ENCODE measurements at places on chromosomes 16 and 17.
A peak's percentile ranks its signal among the peaks of the same experiment; 100 is the strongest.

DNA sequence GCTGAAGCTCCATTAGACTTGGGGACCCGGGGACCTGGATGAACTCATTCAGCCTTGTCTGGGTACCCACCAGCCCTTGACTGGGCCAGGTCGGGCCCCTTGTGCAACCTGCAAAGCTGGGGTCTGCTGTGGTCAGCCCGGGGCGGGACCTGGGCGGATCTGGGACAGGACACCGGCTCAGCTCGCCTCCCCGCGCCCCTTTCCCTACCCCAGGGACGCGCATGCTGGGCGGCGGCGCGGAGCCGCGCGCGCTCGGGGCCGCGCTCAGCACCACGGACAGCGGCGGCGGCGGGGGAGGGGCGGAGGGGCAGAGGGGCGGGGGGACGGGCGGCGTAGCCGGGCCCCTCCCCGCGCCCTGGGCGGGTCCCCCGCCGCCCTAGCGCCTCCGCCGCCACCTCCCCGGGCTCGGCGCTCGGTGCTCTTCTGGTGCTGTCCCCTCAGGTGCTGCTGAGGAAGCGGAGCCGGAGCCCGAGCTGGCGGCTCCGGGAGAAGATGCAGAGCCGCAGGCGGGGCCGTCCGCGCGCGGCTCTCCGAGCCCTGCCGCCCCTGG is 7.4 kb downstream of the ACD start:
- DNase-seq, result no peak

DNA sequence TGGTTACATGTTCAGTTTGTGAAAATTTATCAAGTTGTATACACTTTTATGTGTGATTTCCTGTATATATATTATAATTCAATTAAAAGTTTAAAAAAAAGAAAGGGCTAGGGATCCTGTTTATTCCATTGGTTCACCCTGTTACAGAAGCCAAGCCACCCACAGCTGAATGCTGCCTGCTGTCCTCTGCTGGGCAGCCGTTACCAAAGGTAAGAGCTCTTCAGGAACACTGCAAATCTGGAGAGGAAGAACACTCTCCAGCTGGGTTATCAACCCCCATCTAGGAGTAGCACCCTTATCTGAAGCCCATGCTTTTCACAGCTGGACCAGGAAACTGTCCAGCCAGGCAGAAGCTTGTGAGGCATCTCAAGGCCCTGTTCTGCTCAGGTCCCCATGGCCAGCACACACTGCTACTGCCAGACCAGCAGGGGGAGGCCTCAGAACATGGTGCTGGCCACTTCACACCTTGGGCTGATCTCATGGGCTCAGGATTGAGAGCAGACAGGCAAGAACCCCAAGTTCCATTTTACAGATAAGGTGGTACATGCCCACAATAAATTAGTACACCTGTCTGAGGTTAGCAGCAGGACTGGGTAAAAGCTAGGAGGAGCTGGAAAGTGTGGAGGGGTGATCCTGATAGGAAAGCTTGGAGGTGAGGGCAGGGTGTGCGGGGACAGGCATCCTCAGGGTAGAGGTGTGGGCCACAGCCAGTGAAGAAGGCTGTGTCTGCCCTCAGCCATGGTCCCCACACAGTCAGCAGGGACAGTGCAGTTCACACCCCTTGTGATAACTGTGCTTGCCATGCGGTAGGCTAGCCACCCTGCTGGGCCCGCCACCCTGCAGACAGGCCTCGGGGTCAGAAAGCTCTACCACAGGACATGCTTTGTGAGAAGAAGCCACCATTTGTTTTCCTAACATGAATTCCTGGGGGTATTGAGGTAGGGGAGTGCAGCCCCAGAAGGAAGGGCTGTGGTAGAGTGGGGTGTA is 54.3 kb upstream of the SREBF1 start:
- DNase-seq, result peak; percentile 32

- DNase-seq, result no peak
These were observed 46.8 kb upstream of the DNAH9 start for GRCh38 chr17:11551442-11551841.

GRCh38 chr17:59387351-59388068 is 56.1 kb downstream of the YPEL2 start:
- DNase-seq, result no peak

DNA sequence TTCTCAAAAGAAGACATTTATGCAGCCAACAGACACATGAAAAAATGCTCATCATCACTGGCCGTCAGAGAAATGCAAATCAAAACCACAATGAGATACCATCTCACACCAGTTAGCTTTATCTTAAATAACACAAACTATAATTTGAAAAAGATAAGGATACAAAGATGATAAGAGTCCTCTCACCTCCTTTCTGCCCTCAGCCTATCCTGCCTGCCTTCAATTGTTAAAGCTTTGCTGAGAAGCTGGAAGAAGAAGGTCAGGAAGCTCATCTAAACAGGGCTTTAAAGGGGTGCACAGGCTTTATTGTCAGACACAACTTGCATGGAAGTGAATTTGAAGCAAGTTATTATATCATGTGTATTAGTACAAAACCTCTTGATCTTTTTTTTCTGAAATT is 676.3 kb upstream of the GOT2 start:
- DNase-seq, result no peak

GRCh38 chr17:73013816-73014663 is 78.4 kb downstream of the SLC39A11 start:
- no peak for DNase-seq

- DNase-seq, result peak; percentile 39
These were observed 2.0 kb upstream of the YPEL2 start for GRCh38 chr17:59329176-59330052.

- no peak for DNase-seq
These were observed 8.6 kb downstream of the C16orf90 start for GRCh38 chr16:3486506-3487215.

DNA sequence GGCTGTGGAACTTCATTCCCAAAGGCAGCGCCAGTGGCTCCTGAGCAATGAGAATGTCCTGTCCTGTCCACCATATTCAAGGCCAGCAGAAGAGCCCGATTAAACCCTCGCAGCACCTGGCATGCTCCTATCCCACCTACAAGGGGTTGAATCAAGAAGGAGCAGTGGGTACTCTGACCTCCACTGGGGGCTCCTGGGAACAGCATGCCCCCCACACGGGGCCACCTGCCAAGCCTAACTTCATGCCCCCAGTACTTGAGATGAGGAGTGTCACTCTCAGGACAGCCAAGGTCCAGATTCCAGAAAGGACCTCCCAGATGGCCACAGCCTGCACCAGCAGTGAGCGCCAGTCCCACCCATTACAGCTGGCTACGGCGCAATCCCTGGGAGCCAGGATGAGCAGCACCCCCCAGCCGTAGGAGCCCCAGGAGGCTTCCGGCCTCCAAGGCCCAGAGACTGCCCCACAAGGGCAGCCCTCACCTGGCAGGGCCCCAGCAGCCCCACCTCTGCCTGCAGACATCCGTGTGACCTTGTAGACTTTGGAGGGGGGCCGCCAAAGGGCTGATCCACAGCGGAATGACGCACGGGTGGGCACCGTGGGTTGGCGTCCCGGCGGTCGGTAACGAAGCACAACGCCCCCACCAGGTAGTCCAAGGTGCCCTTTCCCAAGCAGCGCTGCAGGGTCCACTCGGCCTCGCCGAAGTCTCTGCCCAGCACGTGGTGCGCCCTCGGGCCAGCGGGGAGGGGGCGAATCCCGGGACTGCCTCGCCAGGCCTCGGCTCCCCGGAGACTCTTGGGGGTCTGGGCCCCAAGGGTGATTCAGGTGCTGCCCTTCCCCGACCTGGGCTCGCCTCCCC is 1.0 kb upstream of the MPDU1 start:
- DNase-seq, result no peak

DNA sequence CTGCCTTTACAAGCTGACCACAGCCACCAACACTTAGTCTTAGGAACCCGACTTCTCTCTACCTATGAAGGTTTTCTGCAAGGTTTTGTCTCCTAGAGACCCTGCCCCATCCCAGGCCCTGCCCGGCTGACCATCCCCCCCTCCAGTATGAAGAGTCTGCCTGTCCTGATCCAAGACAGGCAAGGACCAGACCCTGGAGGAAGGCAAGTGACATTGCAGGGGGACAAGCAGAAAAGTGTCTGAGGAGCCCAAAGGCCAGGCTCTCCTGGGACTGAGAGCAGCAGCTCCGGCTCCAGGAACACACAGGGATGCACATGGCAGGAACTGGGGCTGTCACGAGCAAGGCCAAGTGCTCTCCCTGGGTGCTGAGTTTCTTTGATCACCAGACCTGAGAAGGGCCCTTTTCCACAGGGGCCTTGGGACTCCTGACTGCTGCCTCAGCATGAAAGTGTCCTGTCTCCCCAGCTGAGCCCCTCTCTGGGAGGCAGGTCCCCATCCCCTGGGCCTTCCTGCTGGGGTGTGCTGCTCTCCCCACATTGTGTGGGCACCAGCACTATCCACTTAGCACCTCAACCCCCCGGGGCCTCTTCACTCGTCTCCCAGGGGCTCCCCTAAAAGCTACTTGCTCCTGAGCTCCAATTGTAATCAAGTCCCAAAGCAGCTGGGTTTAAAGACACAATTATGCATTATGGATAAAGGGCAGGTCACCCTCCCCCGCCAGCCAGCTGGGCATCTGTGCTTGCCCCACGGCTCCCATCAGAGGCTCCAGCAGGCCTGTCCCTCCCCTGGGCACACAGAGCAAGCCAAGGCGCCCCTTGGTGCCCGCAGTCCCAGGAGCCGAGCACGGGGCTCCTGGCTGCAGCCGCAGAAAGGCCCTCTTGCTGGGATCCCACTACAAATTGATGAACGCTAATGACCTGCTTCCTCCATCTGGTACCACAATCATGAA is 11.6 kb upstream of the CACNG4 start:
- DNase-seq, result no peak

- DNase-seq, result no peak
These were observed 52.2 kb downstream of the TUBD1 start for GRCh38 chr17:59840329-59841090.

GRCh38 chr17:5027916-5028315 is 7.3 kb downstream of the SLC52A1 start:
- DNase-seq, result no peak

GRCh38 chr16:67843343-67843765 is 1.2 kb downstream of the THAP11 start:
- no peak for DNase-seq

DNA sequence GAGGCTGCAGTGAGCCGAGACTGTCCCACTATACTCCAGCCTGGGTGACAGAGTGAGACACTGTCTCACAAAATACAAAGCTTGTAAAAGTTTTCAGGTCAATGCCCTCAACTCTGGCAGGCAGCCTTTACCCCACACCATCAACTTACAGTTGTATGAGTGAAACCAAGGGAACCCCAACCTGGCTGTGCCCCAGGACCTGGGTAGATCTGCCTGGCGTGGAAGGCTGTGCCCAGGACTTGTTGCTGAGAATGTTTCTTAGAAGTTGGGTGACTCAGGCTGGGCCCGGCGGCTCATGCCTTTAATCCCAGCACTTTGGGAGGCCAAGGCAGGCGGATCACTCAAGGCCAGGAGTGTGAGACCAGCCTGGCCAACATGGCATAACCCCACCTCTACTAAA is 7.8 kb downstream of the CES3 start:
- no peak for DNase-seq

DNA sequence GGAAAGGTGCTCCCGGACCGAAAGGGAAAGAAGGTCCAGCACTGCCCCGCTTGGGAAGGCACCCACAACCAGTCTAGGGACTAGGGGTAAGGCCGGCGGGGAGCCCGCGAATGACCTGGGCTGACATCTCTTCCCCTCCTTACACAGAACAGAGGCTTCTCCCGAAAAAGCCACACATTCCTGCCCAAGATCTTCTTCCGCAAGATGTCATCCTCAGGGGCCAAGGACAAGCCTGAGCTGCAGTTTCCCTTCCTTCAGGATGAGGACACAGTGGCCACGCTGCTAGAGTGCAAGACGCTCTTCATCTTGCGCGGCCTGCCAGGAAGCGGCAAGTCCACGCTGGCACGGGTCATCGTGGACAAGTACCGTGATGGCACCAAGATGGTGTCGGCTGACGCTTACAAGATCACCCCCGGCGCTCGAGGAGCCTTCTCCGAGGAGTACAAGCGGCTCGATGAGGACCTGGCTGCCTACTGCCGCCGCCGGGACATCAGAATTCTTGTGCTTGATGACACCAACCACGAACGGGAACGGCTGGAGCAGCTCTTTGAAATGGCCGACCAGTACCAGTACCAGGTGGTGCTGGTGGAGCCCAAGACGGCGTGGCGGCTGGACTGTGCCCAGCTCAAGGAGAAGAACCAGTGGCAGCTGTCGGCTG is 1.5 kb downstream of the CNP start:
- DNase-seq, result no peak

DNA sequence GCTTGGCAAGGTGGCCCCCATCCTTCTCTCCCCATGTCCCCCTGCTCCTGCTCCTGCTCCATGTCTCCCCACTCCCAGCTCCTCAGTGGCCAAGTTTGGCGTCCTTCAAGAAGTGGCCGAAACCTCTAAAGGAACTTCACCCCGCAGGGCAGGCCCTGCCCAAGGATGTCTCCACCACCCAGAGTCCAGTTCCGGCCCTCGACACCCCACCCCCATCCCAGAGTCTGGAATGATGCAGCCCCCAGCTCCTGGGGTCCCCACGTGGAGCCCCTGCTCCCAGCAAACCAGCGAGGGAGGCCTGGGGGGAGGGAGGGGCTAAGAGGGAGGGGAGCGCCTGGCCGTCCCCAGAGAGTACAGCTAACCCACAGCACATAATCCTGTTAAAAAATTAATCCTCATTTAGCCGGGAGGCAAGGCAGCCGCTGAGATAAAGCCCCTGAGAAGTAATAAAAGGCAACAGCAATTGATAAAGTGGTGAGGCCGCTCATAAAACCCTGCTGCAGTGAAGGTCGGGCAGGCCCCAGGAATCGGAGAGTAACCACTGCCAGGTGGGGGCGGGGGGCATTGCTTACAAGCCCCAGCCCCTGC is 9.9 kb upstream of the ENPP7 start:
- DNase-seq, result no peak

- no peak for DNase-seq
These were observed 3.4 kb downstream of the NPTX1 start for GRCh38 chr17:80472996-80473395.

GRCh38 chr17:30717291-30718098 is 107.0 kb downstream of the CRLF3 start:
- DNase-seq, result no peak

- DNase-seq, result no peak
These were observed 56.5 kb downstream of the RNF213 start for GRCh38 chr17:80316927-80317705.

DNA sequence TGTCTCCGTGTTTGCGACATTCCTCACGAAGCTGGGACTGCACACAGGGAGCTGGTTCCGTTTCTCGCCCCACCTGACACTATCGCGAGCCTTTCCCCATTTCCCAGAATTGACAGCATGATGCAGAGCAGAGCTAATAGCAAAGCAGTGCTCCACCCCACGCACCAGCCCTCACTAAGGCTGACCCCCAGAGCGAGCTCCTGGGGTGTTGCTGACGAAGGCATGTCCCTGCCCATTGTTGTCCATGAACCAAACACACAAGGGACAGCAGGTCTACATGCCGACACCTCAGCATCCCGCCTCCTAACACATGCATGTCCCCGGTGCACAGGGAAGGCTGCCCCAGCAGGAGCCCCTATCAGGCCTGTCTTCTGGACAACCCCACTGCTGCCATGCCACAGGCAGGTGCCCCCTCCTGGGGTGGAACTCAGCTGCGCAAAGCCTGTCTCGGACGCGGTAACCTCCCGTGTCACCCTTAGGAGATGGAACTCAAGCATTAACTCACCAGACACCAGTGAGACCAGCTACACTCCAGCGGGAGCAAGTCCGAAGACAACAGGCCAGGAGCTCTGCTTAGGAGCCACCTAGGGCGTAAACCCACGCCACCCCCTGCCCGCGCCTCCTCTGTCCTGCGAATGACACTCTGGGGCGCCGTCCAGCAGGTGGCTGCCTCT is 16.9 kb upstream of the TRAP1 start:
- DNase-seq, result no peak
